Breast epithelium (tissue), 4 donors: ENCODE measurements at places on chromosomes 6 and 20. TPM values are rescaled to one million over a fixed set of nuclear protein-coding genes. Genes with fewer than 3 reads are reported as not detected.

The TINAG gene
- total RNA-seq, result not detected

The TNF gene
- total RNA-seq, result not detected

The THBD gene
- 44.2 TPM for total RNA-seq

The BTBD3 gene
- 50.3 TPM for total RNA-seq

The SSTR4 gene
- not detected for total RNA-seq

The TBXT gene
- not detected for total RNA-seq

DNA sequence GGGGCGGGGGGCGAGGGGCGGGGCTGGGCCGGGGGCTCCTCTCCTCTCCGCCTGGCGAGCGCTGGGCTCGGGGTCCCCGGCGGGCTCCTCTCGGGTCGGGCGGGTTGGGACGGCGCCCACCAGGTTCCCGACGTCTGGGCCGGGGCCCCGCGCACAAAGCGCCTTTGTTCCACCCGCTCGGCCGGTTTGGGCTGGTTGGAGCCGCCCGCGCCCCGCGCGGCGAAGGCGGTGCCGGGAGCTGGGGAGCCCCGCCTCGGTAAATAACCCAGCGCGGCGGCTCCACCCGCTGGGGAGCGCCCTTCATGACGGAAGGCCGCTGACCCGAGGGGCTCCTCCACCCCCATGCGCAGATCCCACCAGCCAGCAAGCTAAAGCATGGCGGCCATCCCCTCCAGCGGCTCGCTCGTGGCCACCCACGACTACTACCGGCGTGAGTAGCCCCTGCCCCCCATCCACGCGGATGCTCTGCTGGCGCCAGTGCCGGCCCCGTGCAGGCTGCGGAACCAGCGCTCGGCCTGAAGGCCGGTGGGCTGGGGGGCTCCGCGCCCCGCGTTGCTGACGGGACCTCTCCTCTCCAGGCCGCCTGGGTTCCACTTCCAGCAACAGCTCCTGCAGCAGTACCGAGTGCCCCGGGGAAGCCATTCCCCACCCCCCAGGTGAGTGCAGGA, 503 bp downstream of the PPDPF start:
- peak overlapping the region; percentile 99 for H3K27ac ChIP-seq
- DNase-seq, result peak; percentile 81
- peak overlapping the region; percentile 95 for H3K4me3 ChIP-seq
- H3K4me1 ChIP-seq, result peaks cover 15% of the 10 kb centered on the region
- H3K27me3 ChIP-seq, result no peaks in the 10 kb centered on the region

DNA sequence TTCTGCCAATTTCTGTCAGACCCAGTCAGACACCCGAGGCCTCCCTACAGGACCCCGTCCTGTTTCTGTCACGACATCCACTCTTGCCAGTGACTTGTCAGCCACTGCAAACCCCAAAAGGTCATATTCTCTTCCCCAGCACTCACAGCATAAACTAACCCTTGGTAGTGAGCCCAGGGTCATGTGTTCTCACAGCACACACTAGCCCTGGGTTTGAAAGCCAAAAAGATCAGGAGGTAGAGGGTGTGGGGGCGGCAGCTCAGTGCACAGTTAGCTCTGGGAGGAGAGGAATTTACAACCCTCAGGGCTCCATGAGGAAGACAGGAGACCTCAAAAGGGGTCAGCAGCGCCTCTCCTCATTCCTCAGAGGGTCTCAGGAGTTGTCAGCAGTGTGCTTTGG, 9.9 kb upstream of the SNX9 start:
- no peak overlapping the region for H3K4me3 ChIP-seq
- peaks cover 9% of the 10 kb centered on the region for H3K4me1 ChIP-seq
- no peaks in the 10 kb centered on the region for H3K27me3 ChIP-seq
- DNase-seq, result peak; percentile 27
- H3K27ac ChIP-seq, result peak overlapping the region; percentile 83

GRCh38 chr6:90654166-90654565, 67.3 kb upstream of the MAP3K7 start:
- H3K27me3 ChIP-seq, result no peaks in the 10 kb centered on the region
- H3K4me3 ChIP-seq, result no peak overlapping the region
- H3K36me3 ChIP-seq, result no peaks in the 10 kb centered on the region
- no peaks in the 10 kb centered on the region for H3K4me1 ChIP-seq
- H3K27ac ChIP-seq, result no peak overlapping the region

- no peaks in the 10 kb centered on the region for H3K4me1 ChIP-seq
- H3K4me3 ChIP-seq, result no peak overlapping the region
- no peak overlapping the region for H3K27ac ChIP-seq
- H3K27me3 ChIP-seq, result no peaks in the 10 kb centered on the region
- DNase-seq, result no peak
Measured at GRCh38 chr6:122438975-122439374, 32.6 kb downstream of the SERINC1 start.

DNA sequence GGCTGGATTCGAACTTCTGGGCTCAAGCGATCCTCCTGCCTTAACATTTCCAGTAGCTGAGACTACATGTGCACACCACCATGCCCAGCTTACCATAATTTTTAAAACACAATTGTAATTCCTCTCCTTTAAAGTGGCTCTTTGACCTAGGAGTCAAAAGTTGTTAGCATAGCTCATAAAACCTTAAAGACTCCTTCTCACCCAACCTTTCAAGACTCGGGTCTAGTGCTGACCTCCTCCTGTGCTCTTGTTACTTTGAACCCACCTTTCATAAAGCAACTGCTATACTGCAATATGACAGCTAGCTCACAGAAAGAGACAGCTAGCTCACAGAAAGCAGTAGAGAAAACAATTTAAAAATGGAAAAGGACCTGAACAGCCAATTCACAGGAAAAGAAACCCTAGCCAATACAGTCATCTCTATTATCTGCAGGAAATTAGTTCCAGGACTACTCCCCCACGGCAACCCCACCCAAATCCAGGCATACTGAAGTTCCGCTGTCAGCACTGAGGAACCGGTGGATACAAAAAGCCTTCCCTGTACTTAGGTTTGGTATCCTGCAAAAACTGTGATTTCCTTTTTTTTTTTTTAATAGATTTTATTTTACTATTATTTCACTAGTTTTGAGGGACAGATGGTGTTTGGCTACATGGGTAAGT, 20.3 kb downstream of the SSR1 start:
- DNase-seq, result no peak
- no peaks in the 10 kb centered on the region for H3K4me1 ChIP-seq
- no peak overlapping the region for H3K4me3 ChIP-seq
- no peaks in the 10 kb centered on the region for H3K27me3 ChIP-seq
- peaks cover 2% of the 10 kb centered on the region for H3K36me3 ChIP-seq

DNA sequence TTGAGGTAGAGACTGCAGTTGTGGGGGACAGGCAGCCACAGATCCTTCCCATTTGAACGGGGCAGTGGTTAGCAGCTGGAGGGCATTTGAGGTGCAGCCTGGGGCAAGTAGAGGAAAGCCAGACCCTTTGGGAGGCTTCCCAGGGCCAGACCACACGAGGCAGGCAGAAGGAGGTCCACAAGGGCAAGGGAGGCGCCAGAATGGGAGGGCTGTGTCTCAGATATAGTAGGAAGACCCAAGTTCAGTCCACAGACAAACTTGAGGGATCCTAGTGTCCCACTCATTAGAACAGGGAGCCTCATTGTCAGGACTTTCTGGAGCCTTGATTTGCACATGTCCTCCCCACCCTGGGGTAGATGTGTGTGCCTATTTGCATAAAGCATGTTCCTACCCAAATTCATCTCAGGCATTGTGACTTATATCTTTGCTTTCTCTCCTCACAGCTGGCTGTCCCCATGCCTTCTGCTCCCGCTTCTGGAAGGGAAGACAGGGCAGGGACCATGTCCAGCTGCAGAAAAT, 166.0 kb downstream of the VEGFA start:
- H3K27ac ChIP-seq, result no peak overlapping the region
- no peaks in the 10 kb centered on the region for H3K36me3 ChIP-seq
- no peaks in the 10 kb centered on the region for H3K4me1 ChIP-seq
- no peak for DNase-seq
- H3K27me3 ChIP-seq, result no peaks in the 10 kb centered on the region
- no peak overlapping the region for H3K4me3 ChIP-seq

- no peak overlapping the region for H3K4me3 ChIP-seq
- no peak overlapping the region for H3K27ac ChIP-seq
- peaks cover 2% of the 10 kb centered on the region for H3K4me1 ChIP-seq
- DNase-seq, result no peak
Measured at GRCh38 chr6:112227992-112228391, 26.4 kb downstream of the LAMA4 start.

DNA sequence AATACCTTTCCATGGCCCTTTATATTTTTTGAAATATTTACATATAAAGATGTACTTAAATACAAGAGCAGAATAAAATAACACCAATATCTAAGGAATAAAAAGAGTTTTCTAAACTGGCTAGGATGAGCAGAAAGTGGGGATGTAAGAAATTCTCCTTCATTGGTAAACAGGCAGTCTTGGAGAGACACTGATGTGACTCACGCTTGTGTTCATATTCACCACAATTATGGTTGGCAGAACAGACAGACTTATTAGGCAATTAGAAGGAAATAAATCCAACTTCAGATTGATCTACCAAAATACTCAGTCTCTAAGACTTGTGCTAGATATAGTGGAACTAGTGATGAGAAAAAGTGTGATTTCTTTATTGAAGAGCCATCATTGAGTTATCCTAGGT, 463.7 kb downstream of the CDC5L start:
- no peaks in the 10 kb centered on the region for H3K4me1 ChIP-seq
- H3K27ac ChIP-seq, result no peak overlapping the region
- DNase-seq, result no peak

DNA sequence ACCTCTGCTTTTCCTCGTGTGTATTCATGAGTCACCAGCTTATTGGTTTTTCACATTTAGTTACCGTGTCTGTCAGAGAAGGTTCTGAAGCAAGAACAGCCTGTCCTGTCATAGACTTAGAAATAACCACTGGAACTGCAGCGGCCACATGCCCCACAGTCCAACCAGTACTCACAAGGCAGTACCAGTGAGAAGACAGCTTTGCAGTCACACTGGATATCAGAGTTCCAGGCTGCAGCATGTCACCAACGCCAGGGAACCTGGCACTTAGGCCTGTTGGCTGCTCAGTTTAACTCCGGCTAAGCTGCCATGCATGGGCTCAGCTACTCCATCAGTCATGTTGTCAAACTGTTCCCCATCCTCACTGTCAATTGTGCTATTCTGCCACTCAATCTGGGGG, 40.1 kb downstream of the ADNP start:
- no peak overlapping the region for H3K4me3 ChIP-seq
- H3K27ac ChIP-seq, result no peak overlapping the region
- H3K27me3 ChIP-seq, result no peaks in the 10 kb centered on the region
- H3K36me3 ChIP-seq, result no peaks in the 10 kb centered on the region
- no peaks in the 10 kb centered on the region for H3K4me1 ChIP-seq
- no peak for DNase-seq

- DNase-seq, result no peak
- no peaks in the 10 kb centered on the region for H3K36me3 ChIP-seq
- no peak overlapping the region for H3K27ac ChIP-seq
- H3K4me3 ChIP-seq, result no peak overlapping the region
- H3K27me3 ChIP-seq, result no peaks in the 10 kb centered on the region
Measured at GRCh38 chr6:155434096-155434495, 21.5 kb downstream of the NOX3 start.

- no peak overlapping the region for H3K4me3 ChIP-seq
Measured at GRCh38 chr20:63182946-63183415, 33.0 kb downstream of the YTHDF1 start.

GRCh38 chr20:7503501-7503900, 436.8 kb downstream of the HAO1 start:
- no peaks in the 10 kb centered on the region for H3K27me3 ChIP-seq
- H3K4me3 ChIP-seq, result no peak overlapping the region
- no peaks in the 10 kb centered on the region for H3K36me3 ChIP-seq
- no peak for DNase-seq
- H3K4me1 ChIP-seq, result no peaks in the 10 kb centered on the region

DNA sequence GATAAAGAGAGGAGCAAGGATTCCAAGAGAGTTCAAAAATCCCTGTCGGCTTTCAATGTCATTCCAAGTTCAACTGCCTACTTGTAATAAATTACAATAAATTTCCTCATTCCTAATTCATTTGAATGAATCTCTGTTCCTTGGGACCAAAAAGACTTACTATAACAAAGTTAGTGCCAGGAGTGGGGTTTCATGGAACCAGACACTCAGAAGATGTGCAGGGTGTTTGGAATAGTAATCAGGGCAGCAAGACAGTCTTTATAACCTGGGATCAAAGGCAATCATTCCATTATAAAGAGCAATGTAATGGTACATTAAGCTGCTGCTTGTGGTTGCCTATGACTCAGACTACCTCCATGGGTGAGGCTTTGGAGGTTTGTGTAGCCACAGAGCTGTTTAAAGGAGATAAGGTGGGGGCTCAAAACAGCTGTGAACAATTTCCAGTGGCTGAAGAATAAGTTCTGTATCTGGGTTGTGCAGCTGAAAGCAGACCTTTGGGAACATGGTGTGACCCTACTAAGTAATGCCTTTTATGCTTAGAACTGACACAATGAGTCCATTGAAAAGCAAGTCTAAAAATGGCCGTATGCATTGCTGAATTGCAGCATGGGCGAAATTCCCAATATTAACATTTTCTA, 159.9 kb downstream of the LINC00237 start:
- no peaks in the 10 kb centered on the region for H3K4me1 ChIP-seq
- peaks cover 13% of the 10 kb centered on the region for H3K27me3 ChIP-seq
- DNase-seq, result no peak
- no peaks in the 10 kb centered on the region for H3K36me3 ChIP-seq

- H3K27me3 ChIP-seq, result no peaks in the 10 kb centered on the region
- H3K4me1 ChIP-seq, result no peaks in the 10 kb centered on the region
- no peaks in the 10 kb centered on the region for H3K36me3 ChIP-seq
- H3K4me3 ChIP-seq, result peak within 1 kb of the TSS; percentile 84
- peak; percentile 86 for DNase-seq
Measured at GRCh38 chr6:32153564-32154513, at the start of gene PPT2. TSS of gene PPT2 (plus strand) at chr6:32154141. CDS start at chr6:32154595, 454 bp downstream.

DNA sequence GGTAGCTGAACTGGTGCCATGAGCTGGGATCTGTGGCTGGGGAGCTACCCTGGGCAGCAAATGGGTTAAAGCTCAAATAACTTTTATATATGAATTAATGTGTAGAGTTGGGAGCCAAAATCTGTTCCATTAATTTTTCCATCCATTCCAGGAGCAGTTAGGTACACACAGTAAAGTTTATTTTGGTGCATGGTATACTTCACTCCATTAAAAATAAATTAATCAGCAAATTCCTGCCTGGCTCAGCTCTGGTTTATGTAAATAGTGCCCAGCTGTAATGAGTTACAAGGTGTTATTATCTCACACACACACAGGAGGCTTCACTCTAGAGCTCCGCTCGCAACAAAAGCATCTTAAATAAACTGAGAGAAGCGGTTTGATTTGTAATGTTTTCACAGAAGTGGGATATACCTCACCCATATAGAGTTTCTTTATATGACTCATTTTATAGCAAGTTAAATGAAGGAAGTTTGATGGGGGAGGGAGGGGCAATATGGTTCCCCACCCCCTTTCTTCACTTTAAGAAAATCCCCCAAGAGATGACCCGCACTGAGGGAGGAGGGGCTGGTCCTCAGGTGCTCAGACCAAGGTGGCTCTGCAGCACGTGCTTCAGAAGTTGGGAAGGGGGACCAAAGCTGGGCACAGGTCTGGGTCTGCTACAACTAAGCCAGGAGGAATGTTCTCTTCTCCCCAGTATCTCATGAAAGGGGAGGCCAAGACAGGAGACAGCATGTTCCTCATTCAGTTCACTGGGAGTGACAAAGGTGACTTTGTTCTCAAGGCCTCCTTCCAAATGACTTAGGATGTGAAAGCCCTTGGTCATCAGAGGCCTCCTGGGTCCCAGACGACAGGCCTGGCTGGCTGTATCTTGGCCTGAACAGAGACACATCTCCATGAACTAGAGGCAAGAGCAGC, 10.5 kb upstream of the FAM83C start:
- no peak for DNase-seq
- H3K36me3 ChIP-seq, result no peaks in the 10 kb centered on the region
- no peaks in the 10 kb centered on the region for H3K27me3 ChIP-seq
- H3K4me3 ChIP-seq, result no peak overlapping the region
- H3K27ac ChIP-seq, result no peak overlapping the region
- H3K4me1 ChIP-seq, result peaks cover 4% of the 10 kb centered on the region
